ENCODE measurements at places on chromosomes 1 and 21.

DNA sequence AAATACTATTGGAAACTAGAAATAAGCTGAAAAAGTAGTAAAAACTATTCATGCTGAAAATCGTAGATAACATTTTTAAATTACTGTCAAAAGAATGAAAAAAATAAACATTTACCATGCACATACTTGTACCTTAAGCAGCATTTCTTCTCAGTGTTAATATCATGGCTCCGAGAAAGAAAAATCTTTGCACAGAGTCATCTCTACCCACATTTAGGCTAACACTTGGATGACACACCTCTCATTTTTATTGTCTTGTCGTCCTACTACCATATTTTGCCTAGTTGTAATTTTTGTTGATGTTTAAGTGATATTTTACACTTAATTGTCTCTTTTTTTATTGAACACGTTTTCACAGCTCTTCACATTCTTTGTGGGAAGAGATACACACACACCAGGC is 1.7 kb upstream of the TNFSF4 start:
- ATAC-seq = no peak

DNA sequence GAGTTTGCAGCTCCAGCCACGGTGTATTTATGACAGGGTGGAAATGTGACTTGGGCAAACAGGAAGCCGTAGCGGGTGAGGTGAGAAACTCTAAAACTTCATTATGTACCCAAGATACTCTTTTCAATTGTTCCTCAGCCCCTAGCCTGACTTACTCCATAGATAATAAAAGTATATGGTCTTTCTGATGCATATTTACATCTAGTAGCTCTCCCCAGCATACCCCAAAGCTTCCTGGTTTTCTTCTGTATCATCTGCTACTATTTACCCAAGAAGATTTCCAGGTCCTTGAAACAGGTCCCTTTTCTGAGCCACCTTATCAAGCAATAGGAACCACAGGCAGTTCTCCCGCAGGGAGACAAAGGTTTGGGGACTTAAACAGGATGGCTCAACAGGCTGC is 201.5 kb upstream of the ESRRG start:
- ATAC-seq = no peak

- ATAC-seq = no peak
Measured at GRCh38 chr1:113662101-113662500, 97.2 kb downstream of the PHTF1 start.

GRCh38 chr1:168321945-168322344 is 41.3 kb downstream of the TBX19 start:
- peak; percentile 29 for ATAC-seq

GRCh38 chr1:19333587-19334354 is 21.6 kb downstream of the SLC66A1 start:
- ATAC-seq = peak; percentile 69

GRCh38 chr1:173603056-173603591 is at the start of gene SLC9C2:
SLC9C2 (minus strand) TSS chr1:173603072; CDS start chr1:173601776, 1,296 bp downstream.
- ATAC-seq = no peak

GRCh38 chr1:200033511-200034261 is 6.2 kb downstream of the NR5A2 start:
- no peak for ATAC-seq

DNA sequence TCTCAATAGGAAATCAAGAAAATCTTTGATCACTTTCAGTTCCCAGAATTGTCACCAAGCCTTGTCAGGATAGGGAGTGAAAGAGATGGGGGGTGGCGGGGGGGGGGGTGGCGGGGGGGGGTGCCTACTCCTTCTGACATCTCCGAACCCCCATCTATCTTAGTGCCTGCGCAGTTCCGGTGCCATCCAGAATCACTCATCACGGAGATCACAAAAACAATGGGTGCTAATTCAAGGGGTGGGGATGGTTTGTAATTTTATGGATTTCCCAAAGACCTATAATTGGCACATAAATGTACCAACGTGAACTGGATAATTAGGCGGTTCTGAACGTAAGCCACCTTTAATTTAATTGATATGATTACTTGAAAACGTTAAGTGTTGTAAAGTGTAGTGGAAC is 2.1 kb downstream of the DAB1 start:
- ATAC-seq = no peak

DNA sequence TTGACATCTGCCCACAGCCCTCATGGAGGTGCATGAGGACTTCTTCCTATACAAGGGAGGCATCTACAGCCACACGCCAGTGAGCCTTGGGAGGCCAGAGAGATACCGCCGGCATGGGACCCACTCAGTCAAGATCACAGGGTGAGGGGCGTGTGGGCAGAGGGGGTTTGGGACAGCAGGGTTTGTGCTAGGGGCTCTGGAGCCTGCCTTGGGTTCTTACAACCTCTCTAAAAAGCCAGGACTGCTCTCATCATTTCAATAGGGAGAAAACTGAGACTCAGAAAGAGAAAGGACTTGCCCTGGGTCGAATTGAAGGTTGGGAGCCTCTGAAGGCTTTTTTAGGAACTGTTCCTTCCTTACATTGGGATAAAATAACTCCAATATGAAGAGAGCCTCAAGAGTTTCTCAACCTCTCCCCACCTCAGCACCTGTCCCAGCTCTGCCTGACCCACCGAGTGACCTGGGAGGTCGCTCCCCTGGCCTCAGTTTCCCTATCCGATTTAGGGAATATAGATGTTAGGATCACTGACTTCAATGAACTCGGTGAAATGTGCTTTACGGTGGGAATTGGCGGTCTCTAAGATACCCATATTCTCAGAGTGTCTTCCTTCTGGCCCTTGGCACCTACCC is 9.5 kb downstream of the TINAGL1 start:
- no peak for ATAC-seq

DNA sequence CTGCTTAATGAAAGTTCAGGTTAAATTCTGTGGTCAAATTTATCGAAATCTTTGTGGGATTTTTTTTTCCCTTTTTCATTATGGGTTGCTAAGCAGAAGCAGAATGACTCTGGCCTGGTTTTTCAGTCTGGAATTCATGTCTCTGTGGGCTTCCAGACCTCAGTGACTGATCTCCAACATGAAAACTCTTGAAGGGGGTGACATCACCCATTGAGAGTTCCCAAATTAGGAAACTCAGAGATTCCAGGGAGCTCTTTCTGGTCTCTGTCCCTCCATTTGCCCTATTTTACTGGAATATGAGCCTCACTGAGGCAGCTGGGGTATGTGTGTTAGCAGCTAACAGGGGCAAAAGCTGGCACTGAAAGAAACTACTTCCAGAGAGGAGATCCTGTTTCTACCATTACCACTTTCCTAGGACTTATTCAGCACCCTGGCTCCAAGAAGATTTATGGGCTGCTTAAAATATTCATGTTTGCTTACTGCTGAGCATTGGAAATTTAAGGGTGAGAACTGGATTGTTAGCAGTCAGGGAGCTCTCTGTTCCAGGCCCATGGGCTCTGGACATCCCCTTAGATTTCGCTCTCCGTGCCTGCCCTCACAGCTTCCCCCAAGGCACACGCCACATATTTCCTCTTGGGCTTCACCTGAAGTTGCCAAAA is 203.4 kb upstream of the SPAG17 start:
- ATAC-seq = no peak

DNA sequence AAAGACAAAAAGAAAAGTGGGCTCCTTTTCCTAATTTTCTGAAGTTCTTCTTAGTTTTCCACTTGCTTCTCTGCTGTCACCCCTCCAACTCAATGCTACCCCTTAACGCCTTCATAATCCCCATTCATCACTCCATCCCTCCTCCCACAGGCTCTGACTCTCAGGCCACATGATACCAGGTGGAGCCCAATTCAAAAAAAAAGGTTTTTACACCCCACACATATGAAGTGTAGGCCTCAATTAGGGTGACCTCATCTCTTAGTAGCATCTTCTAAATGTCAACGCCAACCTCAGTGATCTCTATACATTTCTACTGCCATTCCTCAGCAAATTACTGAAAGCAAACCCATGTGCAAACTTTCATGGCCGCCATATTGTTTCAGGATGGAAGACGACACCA is 6.4 kb downstream of the SSBP3 start:
- peak; percentile 78 for ATAC-seq

GRCh38 chr1:210685295-210685650 is 356.6 kb downstream of the HHAT start:
- no peak for ATAC-seq

GRCh38 chr1:184895086-184895485 is 79.2 kb downstream of the NIBAN1 start:
- ATAC-seq = no peak

DNA sequence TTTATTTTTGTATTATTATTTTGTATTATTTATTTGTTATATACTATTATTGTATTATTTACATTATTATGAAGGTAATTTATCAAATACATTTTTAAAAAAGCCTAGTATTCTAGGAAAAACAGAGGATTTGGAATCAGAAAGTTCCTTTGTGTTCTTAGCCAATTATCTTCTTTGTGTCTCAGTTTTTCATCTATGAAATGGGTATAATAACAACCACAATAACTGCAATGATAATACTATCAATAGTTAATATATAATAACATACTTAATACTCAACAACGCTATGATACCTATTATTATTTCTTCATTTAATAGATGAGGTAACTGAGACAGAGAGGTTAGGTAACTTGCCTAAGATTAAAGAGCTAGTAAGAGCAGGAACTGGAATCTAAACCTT is 80.4 kb upstream of the GNG4 start:
- no peak for ATAC-seq

DNA sequence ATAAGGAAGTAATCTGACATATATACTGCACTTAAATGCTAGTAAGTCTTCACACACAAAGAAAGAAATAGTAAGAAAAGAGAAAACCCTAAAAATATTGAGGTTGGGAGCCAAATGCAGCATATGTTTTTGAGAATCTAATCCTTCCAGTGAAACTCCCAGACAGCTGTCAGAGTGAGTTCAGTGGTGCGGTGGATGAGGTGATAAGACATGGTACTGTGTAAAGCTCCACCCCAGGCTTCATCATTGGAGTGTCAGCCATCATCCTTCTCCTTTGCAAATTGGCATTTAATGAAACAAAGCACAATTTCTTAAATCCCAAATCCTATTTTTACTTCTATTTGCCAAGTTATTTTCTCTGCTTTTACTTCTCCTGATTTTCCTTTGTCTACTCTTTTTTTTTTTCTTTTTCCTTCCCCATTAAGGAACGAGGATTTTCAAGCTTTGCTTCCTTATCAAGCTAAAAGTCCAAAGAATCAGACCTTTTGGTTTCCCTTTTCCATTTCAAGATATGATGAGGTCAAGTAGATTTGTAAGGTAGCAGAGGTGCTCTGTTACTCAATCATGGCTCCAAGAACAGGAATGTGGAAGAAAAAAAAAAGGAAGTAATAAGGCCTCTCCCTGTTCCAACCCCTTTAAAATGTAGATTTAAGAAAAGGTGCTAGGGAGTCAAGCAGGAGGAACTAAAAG is 343.3 kb downstream of the SETD4 start:
- ATAC-seq = no peak

DNA sequence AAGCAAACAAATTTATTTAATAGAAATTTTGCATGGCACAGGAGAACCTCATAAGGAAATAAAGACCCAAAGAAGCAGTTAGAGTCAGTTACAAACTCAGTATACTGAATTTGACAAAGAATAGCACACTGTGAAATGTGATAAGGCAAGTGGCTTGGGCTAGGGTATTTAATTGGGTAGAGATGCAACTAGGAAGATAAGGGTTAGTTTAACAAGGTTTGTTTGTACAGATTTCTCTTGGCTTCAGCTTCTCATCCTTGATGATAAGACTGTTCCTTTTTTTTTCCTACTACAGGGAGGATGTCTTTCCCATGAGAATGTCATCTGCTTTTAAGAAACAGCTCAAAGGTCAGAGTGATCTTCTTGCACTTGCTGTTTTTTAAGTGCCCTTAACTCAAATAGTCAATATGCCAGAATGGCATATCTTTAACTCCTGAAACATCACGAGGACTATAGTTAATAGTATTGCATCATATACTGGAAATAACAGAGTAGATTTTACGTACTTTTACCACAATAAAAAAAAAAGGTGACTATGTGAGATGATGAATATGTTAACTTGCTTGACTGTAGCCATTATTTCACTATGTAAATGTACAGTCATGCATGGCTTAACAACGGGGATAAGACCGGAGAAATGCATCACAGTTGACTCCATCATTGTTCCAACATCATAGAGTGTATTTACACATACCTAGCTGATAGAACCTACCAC is 9.2 kb upstream of the TRAF3IP3 start:
- no peak for ATAC-seq

DNA sequence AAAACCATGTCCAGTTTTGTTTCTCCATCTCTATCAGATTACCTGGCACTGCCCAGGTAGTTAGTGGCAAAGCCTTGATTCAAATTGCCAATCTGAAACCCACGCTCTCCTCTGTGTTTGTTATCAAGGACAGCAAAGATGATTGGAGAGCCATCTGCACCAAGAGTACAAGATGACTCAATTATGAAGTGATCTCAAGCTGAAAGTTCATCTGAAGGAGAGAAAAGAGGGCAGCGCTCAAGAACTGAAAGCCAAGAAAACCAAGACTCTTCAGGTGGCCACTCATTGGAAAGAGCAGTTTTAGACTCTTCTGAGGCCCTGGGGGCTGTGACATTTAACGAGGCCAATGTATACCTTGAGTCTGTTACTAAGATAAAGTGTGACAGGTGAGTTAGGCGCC is 13.8 kb downstream of the RXRG start:
- ATAC-seq = peak; percentile 72

- ATAC-seq = peak; percentile 83
Measured at GRCh38 chr1:113784104-113784779, 25.0 kb upstream of the PHTF1 start.

DNA sequence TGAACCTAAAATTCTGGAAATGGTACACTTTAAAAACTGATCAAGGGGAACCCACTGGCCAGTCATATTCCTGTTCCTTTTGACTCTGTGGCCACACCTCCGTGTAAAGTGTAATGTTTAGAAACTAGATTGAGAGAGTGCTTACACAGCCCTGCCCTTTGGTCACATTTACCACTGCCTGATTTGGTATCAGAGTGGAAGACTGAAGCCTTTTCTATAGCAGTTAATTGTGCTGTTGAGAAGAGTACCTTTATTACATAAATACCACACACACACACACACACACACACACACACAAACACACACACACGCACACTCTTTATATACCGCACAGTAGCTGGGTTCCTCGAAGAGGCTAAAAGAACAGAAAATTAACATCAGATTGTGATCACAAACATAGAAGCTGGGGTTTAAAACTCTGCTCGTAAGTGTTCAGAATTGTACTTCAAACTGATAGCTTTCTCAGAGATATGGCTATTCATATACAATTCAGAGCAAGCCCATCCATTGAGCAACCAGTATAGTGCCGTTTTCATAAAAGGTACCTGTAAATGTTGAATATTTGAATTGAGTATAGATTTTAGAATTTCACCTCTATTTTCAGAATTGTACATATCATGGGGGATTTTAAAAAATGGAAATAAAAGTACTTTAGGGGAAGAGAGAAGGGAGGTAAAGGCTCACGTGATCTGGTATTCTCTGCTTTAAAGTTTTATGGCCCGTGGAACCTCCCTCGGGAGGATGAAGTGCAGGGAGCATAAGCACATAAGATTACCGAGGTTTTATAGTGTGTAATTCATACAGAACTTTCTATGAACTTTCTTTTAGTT is 37.5 kb downstream of the CAMTA1 start:
- ATAC-seq = peak; percentile 85
